GM23338 (cell line): ENCODE measurements at places on chromosomes 1 and 21. TPM values are rescaled to one million over a fixed set of nuclear protein-coding genes. Genes with fewer than 3 reads are reported as not detected.

DNA sequence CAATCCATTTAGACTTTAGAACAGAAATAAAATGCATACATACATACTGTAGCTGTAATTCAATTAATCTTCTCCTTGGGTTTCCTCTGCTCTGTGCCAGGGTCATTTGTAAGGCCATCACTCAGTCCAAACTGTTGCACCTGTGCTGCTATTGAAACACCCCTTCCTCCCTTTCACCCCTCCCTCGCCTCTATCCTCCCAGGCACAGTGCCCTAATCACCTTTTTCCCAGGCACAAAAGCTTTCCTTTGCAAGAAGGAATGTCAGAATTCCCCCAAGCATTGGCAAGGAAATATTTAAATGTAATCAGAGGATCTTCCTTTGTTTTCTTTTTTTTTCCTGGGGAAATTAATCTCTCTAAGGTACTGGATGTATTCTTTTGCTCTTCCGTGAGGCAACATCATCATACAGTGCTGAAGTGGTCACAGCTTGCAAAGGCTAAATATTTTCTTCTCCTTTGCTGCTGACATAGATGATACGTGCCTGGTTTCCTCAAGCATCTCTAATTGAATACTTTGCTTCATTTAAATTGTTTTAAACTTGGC is 339.3 kb upstream of the NR5A2 start:
- peak; percentile 69 for DNase-seq

- peak; percentile 80 for DNase-seq
Measured at GRCh38 chr1:157770442-157771043, 6.4 kb downstream of the FCRL2 start.

DNA sequence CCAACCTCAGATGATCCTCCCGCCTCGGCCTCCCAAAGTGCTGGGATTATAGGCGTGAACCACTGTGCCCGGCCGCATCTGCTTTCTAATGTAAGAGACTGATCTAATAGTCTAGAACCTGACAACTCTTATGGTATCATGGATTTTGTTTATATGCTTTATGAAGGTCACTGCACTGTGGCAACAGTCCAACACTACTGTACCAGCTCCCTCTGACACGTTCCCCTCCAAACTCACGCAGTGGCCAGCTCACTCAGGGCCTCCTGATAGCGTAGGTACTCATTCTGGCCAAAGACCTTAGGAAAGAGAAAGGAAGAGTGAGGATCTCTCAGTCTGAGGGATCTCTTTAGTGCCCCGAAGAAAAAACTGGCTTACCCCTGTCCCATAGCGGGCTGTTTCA is 6.0 kb upstream of the CFAP141 start:
- DNase-seq = no peak

GRCh38 chr1:56833088-56833487 is 13.9 kb upstream of the FYB2 start:
- no peak for DNase-seq

DNA sequence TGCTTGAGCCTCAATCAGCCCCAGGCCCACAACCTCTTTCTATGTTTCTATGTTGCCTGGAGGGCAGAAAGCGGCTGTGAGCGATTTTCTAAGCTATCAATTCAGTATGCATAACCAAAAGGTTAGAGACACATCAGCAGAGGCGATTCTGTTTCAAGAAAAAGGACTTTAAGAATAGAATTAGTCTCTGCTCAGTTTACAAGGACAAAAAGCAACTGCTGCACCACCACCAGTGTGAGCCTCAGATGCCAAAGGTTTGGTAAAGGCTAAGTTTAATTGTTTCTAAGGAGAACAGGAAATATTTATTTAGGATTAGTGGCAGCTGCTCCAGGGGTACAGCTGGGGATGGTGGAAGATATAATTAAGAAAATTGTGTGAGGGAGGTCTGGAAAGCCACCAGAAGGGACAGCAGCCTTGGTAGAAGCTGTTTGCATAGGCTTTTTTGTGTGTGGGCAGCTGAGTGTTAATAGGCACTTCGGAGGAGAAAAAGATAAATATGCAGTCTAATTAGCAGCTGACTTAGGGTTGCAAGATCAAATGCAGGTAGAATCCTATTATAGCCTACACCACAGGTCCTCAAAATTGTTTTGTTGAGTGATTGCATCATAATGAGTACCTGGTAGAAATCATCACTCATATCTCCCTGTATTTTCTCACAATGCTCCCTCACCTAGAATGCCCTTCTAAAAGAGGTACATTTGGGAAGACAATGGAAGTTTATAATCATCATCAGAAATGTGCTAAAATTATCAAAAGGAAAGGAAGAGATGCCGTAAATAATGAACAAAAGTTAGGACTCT is 35.8 kb downstream of the ZC3H11B start:
- DNase-seq = no peak

DNA sequence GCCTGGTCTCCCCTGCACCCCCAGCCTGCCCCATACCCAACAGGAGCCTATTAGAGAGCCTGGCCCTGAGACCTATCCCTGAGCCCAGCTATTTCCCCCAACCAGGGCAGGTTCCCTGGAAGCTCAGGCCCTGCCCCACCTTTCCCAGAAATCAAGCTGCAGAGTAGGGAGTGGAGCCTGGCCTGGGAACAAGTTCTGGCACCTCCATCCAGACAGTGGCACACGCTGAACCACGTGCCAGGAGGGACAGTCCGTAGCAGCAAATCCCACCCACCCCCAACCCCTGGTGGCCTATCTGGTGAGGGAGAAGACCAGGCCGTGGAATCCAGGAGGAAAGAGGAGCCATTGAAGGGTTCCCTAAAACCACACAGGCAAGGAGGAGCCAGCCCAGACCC is 22.6 kb downstream of the TNNT2 start:
- DNase-seq = no peak

- DNase-seq = no peak
Measured at GRCh38 chr1:226946285-226946684, 6.2 kb downstream of the COQ8A start.

- DNase-seq = no peak
Measured at GRCh38 chr1:56199956-56200355, 379.4 kb downstream of the PLPP3 start.

DNA sequence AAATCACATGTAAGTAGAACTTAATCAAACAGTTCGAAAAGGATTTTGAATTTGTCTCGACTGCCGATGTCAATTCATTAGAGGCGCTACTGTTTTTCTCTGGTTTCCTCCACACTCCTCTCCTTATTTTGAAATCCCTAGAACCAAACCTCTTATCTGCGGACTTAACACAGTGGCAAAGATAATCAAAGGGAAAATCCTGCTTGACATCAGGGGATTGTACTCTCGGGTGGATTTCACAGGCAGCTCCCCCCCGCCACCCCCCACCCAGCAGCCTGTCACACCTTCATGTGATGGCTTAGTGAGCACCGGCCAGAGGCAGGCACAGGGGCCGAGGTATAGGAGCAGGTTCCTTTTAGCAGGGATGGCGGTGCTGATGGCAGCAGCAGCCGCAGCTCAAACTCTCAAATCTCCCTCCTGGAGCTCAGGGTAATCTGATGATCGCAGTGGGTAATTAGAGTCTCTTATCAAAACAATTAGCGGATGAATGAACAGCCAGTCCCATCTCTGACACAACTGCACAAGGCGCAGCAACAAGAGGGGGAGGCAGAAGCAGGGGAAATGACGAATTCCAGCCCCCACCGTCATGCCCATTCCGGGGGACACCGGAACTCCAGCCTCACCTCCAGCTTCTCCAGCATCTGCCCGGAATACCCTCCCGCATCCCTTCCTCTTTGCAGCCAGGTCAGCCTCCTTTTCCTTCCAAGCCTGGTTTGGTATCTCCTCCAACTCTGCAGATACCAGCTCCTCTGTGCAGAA is 80.3 kb downstream of the SSBP3 start:
- DNase-seq = no peak

DNA sequence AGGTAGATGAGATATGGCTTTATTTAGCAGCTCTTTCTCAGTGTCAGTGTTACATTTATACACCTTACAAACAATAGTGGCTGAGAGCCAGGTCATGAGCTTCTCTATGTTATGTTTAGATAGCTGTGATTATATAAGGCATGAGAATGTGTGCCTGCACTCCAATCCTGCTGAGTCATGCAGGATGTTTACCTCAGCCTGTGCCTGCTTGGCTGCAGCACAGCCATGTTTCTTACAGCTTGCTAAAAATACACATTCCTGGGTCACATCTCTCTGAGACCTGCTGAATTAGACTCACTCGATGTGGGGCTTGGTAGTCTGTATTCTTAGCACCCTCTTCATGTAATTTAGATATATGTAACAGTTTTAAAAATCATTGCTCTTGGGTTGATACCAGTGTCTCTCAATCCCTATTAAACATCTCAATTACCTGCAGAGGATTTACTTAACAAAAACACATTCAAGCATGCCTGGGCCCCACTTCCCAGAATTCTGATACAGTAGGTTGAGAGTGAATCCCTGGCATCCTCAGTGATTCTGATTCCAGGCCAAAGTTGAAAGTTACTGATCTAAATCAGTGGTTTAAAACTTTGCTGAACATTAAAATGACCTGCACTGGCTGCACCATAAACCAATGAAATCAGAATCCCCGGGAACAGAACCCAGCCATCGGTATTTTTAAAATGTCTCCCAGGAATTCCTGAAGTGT is 107.5 kb downstream of the GDAP2 start:
- DNase-seq = peak; percentile 41

DNA sequence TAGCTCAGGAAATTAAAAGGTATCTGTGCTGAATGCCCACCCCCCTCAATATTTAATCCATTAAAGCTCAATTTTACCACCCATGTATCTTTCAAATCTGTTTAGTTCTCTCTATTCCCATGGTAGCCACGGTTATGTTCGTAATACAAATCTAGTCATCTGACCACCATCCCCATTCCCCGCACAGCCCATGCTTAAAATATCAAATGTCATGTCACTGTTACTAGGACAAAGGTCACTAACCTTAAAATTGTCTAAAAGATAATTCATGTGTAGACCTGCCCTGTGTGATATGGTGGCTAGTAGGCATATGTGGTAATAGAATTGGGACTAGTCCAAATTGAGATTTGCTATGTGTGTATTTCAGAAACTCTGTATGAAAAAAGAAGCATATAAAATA is 728.5 kb upstream of the B3GALT2 start:
- no peak for DNase-seq

GRCh38 chr1:222823695-222824094 is 8.9 kb downstream of the DISP1 start:
- DNase-seq = no peak

- DNase-seq = peak; percentile 71
Measured at GRCh38 chr1:7149080-7149838, 364.0 kb downstream of the CAMTA1 start.

DNA sequence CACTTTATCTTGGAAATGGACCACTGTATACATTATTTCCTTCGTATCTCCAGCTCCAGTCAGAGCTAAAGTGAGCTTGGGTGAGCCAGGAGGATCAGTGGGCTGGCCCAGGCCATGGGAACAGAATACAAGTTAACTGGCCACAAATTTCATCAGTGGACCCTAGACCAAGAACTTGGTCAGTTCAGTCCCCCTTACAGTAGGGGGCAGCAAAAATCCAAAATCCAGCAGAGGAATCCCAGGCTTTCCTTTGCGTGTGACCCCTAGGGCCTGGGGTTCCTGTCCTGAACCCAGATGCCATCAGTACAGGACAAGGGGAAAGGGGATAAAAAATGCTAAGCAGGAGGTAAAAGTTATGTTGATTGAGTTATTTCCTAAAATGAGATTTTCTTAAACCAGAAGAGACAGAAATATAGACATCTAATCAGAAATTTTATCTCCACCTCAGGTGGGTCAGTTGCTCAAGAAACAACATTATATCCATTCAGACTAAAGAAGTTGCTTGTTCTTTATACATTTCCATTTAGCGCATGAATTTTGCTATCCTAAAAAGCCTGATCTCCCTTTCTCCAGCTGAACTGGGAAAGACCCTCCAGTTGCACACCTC is 24.1 kb upstream of the LCE5A start:
- DNase-seq = peak; percentile 78

DNA sequence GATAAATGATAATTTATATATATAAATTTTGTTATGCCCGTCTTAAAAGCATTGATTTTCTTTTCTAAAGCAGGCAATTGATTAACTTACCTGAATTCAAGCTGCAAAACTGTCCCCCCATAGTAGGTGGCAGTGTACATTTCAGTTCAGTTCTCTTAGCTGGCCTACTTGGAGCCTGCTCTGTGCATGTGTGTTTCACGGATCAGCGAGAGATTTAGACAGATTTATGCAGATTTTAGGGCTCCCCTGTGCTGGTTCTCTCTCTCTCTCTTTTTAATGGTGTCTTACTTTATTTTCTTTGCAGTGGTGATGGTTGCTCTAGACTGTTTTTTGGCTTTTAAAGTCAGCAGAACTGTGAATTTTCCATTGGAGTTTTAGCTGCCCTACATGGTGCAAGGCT is 30.7 kb downstream of the CLIC4 start:
- DNase-seq = no peak

DNA sequence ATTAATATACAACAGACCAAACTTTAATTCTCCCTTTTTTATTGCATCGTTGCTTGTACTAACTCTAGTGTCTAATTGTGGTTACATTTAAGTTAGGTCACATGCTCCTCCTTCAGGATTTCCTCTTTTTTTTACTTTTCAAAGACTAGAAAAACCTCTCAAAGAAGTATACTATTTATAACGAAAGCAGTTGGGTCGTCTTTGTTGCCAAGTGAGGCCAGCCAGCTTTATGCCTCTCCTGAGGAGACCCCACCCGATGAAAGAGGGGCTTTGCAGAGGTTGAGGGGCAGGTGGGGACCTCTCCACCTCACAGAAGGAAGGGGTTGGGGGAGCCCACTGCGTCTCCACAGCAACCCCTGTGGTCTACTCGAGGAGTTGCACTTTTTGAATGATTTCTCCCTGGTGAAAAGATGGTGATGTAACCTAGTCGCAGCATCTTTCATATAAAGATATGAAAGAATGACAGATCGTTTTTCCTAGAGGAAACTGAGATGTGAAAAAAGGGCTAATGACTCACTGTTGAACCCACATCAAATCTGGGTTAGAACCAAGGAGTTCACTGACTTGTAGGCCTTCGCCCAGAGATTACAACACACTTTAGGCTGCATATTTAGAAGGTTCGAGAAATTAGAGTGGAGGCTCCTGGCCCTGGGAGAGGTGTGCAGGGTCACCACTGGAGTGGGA is 6.4 kb downstream of the TGFB2 start:
- DNase-seq = peak; percentile 70

DNA sequence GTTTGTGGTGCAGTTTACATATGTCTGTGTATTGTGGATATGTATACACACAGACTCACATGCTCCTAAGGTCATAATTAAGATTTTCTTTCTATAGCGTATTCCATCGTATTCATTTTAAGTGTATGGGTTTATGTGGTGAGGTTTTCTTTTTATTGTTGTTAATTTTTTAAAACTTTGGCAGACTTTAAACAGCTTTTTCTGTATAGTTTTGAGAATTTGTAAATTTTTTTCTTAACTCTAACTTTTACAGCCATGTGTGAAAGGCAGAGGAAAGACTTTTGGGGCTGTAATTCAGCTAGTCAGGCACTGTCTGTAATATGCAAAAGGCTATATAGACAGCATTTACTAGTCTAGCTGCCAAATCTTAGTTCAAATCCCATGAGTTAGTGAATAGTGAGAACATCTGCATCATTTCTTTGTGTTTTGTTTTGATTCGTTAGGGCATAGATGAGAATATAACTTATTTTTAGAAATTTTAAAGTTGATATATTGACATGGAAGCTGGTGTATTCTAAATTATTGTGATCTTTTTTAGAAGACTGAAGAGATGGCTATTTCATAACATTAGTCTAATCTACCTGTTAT is 2.3 kb downstream of the MAGI3 start:
- no peak for DNase-seq

Gene ILDR2
- 1.0 and 2.4 TPM in 2 replicates for total RNA-seq

Gene RGSL1
- not detected in 2 replicates for total RNA-seq

Gene SMYD2
- 2.3 and 3.6 TPM in 2 replicates for total RNA-seq

Gene CR1
- 0.70 and 0.76 TPM in 2 replicates for total RNA-seq

Gene SPATA17
- total RNA-seq = 1.3 and 3.5 TPM in 2 replicates

Gene AUNIP
- total RNA-seq = 20.9 and 24.1 TPM in 2 replicates

Gene LHX4
- total RNA-seq = 2.5 and 2.9 TPM in 2 replicates

Gene DNAJC28
- 2.5 and 5.0 TPM in 2 replicates for total RNA-seq

Gene RGS8
- total RNA-seq = 1.0 and 2.5 TPM in 2 replicates

Gene PTPN22
- not detected in 2 replicates for total RNA-seq
